Myometrial cell (primary cell): ENCODE measurements at places on chromosomes 16 and 17. TPM values are rescaled to one million over a fixed set of nuclear protein-coding genes. Genes with fewer than 3 reads are reported as not detected.

The ITGAD gene
- not detected in 2 replicates for total RNA-seq

The MYH1 gene
- not detected in 2 replicates for total RNA-seq

The NHLRC4 gene
- 2.8 and 3.2 TPM in 2 replicates for total RNA-seq

The OR3A2 gene
- not detected in 2 replicates for total RNA-seq

The SHCBP1 gene
- total RNA-seq: 27.3 and 27.4 TPM in 2 replicates

The TP53 gene
- total RNA-seq: 33.0 and 41.8 TPM in 2 replicates

The COQ7 gene
- 6.2 and 22.2 TPM in 2 replicates for total RNA-seq

The TMEM238L gene
- not detected in 2 replicates for total RNA-seq

The TMEM92 gene
- 0.29 and 0.89 TPM in 2 replicates for total RNA-seq

The CIAO3 gene
- 31.7 and 32.4 TPM in 2 replicates for total RNA-seq

The KRTAP9-4 gene
- not detected in 2 replicates for total RNA-seq

The CD300E gene
- total RNA-seq: not detected in 2 replicates

The TNP2 gene
- not detected in 2 replicates for total RNA-seq

The IFT20 gene
- total RNA-seq: 49.3 and 64.5 TPM in 2 replicates

The CCL5 gene
- not detected in 2 replicates for total RNA-seq

The PTX4 gene
- 0.58 TPM in 1 of 2 replicates, not detected in the other for total RNA-seq

The TGFB1I1 gene
- 137 and 162 TPM in 2 replicates for total RNA-seq
